Placental pericyte (primary cell): ENCODE measurements at places on chromosomes 1 and 21. TPM values are rescaled to one million over a fixed set of nuclear protein-coding genes. Genes with fewer than 3 reads are reported as not detected.

The FCRLB gene
- 1.8 and 8.4 TPM in 2 replicates for total RNA-seq

The LRRC42 gene
- 34.2 and 51.4 TPM in 2 replicates for total RNA-seq

The OR2L8 gene
- 0.43 TPM in 1 of 2 replicates, not detected in the other for total RNA-seq

The RCSD1 gene
- total RNA-seq, result under 0.01 and 0.57 TPM in 2 replicates

The SLFNL1 gene
- 0.14 and 0.44 TPM in 2 replicates for total RNA-seq

The ICOSLG gene
- 0.57 and 1.1 TPM in 2 replicates for total RNA-seq

The SELENBP1 gene
- total RNA-seq, result 8.7 and 30.9 TPM in 2 replicates

The PLA2G2F gene
- not detected in 2 replicates for total RNA-seq

The TSACC gene
- total RNA-seq, result not detected in 2 replicates
